ENCODE measurements at places on chromosomes 4 and X.

- no peak for DNase-seq
Observed at GRCh38 chr4:55928846-55929245, 19.9 kb upstream of the CEP135 start.

GRCh38 chr4:110878413-110878812 lies 255.5 kb upstream of the PITX2 start:
- no peak for DNase-seq

DNA sequence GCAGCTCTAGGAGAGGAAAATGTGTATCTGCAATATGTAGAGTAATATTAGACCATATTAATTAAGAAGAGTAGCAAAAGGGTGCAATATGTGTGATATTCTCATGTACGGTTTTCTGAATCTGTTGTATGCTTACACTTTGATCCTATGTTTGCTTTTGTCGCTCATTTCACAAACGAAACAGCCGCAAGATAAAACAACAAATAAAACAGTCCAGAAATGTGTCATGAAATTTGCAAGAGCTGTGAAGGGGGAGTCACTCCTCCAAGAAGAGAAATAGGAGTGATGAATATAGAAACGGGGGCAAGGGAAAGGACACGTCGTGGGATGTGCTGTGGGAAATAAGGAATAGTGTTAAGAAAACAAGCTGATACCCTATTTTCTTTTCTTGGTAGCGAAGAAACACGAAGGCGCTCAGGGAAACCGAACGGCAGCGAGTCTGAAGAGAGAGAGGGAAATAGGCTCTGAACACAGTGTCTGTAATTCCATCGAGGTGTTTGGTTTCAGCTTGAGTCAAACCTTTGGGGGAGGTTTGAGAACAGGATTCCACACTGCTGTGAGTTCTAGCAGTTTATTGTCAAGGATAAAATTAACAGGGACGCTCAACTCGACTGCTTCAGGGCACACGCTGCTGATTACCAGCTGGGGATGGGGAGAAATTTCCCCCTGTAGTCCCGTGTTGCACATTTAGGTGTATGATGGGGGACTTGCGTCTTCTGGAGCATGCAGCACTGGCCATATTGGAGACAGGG lies 595.6 kb upstream of the TENM3 start:
- DNase-seq, result no peak

GRCh38 chr4:186204103-186204559 lies 12.8 kb downstream of the CYP4V2 start:
- DNase-seq, result no peak

- DNase-seq, result no peak
Observed at GRCh38 chrX:129741880-129742758, 3.3 kb downstream of the XPNPEP2 start.

DNA sequence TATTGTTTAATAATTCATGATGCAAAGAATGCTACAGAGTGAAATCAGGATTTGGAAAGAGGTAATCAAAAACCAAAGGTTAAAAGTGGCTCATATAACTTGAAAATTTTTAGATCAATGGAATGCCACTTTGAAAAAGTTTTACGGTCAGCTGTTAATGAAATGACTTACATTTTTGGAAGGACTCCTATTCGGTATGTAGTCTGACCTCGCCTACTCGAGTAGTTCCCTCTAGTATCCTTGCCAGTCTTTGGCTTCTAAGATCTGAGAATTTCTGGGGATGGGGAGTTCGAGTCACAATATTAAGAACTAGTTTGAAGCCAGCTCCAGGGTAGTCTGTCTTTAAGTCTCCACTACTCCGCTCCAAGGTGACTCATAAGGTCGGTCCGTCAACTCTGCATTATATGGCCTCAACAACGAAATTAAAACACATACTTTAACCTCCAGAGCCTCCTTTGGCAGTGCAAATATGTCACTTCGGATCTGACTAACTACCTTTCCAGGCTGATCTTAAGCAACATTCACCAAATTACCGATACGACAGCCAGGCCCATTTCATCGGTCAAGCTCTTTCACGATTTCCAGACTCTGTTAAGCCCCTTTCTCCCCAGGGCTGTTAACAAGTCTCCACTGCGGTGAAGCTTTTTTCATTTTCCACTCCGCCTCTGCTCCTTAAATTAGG lies 733 bp upstream of the NAA15 start:
- no peak for DNase-seq

- no peak for DNase-seq
Observed at GRCh38 chr4:105895583-105896460, 551 bp downstream of the NPNT start.

DNA sequence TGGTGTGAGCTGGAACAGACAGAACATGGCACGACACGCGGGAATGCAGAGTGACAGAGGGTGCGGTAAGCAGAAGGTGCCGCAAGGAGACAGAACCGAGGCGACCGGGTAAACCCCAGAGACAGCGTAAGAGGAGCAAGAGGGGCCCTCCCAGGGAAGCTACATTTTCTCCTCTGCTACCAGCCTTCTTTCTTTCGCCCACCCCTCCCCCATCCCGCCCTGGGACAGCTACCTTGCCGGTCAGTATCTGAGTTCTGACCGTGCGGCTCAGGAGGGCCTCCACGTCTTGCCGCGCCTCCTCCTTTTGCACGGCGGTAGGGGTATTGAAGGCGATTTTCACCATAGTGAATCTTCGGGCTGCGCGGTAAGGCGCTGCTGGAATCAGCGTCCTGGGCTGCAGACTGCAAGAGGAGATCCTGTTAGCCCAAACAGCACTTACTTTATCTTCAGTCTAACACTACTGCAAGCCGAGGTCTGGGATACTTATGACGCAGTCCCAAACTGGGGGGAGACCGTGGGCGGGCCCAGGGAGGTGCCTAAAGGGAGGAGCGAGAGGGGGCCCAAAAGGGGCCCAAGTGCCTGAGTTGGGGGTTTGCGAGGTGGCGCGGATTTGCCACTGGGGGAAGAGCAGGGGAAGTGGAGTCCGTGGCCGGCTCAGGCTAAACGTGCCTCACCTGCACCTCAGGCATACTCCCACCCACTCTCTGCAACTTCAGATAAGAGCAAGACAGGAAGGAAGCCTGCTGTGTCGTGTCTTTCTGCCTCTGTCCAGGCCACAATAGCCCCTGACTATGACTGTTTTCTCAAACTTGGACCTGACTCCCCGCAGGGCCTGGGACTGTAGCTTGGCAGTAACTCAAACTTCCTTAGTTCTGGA lies at the start of gene ITM2A:
TSS of gene ITM2A (minus strand) at position 462 of the 877 bp plus-strand sequence. CDS start at position 343, 119 bp downstream.
- peak; percentile 87 for DNase-seq

- DNase-seq, result no peak
Observed at GRCh38 chr4:22986262-22986661, 293.5 kb downstream of the GBA3 start.

DNA sequence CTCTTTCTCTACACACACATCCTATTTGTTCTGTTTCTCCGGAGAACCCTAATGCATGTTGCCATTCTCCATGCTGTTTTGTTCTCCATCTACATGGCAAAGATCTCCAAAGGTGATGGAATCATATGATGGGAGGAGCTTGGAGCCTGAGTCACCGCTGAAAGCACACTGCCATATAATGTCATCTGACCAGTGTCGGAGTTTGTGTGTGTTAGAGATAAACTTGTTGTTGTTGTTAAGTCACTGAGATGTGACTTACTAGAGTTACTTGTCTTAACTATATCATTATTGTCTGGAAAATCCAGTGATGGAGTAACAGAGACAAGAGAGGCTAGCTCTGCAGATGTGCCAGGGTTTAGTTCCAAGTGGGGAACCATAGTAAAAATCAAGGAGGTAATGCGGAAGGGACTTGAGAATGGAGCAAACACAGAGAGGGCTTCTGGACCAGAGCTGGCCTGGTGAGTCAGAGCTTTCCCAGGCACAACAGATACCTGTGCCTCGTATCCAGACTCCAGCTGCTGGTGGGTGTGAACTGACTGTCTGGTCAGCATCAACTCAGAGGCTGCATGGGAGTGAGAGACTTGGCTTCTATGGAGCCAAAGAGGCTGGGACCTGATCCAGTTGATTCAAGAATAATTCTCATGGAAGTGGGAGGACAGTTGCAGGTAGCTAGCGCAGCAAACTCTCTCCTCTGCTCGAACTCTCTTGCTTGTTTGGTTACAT lies 30.6 kb upstream of the CCKAR start:
- DNase-seq, result no peak

- no peak for DNase-seq
Observed at GRCh38 chr4:83910693-83911092, 374.8 kb downstream of the GPAT3 start.

GRCh38 chrX:96729053-96729452 lies 44.4 kb downstream of the DIAPH2 start:
- DNase-seq, result no peak

- no peak for DNase-seq
Observed at GRCh38 chrX:38774249-38774648, 27.0 kb upstream of the MID1IP1 start.

DNA sequence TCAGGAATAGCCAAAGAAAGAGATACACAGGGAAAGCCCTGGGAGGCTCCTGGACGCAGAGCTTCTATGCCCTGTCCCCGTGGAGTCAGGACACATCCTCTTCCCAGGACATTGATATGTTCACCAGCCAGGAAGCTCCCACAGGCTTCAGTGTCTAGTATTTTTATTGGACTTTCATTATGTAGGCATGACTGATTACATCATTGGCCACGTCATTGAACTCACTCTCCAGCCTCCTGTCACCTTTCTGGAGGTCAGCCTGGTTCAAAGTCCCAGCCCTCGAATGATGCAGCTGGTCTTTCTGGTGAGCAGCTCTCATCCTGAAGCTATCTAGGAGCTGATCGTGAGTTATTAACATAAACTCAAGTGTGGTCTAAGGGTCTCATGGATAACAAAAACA lies 104.1 kb downstream of the CPEB2 start:
- DNase-seq, result no peak

- DNase-seq, result no peak
Observed at GRCh38 chrX:45007598-45007997, 134.6 kb downstream of the KDM6A start.

DNA sequence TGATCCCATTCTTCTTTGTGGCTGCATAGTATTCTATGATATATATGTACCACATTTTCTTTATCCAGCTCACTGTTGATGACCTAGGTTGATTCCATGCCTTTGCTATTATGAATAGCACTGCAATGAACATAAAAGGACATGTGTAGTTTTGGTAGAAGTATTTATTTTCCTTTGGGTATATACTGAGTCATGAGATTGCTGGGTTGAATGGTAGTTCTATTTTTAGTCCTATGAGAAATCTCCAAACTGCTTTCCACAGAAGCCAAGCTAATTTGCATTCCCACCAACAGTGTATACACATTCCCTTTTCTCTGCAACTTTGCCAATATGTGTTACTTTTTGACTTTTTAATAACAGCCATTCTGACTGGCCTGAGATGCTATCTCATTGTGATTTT lies 278.3 kb downstream of the PCDH18 start:
- no peak for DNase-seq

DNA sequence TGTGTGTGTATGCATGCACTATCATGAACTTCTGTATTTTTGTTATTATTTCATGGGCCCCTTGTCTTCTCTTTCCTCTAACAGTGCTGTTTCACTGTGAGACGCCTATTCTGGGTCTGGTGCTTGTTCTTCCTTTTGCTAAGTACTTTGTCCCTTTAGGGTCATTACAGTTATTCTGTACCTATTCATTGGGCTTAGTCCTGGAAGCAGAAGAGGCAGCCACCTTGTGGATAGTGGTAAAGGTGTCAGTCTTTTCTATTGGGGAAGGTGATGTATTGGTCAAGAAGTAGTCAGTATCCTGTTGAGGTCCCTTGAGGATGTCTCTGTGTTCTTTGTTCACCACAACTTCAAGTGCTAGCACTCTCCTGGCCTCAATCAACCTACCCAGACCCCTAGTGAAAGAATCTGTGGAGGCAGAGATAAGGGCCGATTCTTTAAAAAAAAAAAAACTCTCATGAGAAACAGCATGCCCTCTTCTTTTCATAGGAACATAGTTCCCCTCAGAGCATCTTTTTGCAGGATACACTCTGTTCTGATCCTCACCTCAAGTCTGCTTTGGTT lies 593.8 kb downstream of the SPRY1 start:
- DNase-seq, result no peak

DNA sequence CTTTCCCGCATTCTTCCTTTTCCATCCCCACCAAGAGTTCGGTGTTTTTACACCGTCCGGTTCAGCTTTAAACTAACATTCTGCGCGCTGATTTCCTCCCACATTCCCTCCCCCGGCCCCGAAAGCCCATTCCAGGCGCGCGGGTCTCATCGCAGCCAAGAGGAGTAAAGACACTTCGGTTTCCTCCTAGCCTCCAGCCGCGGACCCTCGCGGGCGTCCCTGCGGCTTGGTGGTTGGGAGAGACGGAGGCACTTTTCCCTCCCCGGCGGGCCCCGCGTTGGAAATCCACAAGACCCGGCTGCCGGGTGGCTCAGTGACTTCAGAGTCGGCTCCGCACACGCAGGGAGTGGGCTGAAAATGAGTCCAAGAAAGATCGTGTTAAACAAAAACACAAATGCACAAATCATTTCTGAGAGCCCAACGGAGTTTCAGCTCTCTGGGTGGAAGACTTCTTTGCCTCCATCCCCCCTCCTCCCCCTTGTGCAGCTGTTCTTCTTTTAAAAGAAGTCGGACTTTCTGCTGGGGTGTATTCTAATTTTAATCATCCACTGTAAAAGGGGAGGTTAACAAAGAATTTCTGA lies 2.0 kb upstream of the ARX start:
- DNase-seq, result no peak

DNA sequence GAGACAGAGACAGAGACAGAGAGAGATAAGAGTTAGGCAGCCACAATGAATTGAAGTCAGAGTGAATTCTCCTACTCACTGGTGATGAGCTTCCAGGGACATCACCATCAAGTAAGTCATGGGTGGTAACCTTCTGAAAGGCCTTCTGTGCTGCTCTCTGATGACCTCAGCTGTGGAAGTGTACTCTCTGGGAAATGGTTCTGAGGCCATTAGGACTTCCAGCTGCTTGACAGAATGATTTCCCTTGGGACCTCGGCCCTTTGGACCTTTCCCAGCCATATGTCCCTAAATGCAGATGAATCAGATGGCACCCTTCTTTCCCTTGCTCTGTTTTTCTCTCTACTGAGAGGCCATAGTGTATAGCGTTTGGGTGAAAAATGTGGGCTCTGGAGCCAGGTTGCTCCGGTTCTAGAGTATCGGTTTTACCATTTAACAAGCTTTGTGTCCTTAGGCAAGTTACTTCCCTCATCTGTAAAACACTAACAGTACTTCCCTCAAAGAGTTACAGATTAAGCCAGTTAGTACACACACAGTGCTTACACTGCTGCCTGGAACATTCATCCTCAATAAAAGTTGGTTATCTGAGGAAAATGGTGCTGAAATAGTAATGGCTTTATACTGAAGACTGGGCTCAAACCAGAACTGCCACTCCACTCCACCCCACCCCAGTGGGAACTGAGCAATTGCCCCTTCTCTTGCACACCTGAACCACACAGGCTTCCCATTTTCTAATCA lies 7.6 kb downstream of the SEPTIN11 start:
- DNase-seq, result no peak

GRCh38 chr4:37188100-37188499 lies 56.4 kb upstream of the NWD2 start:
- DNase-seq, result no peak

DNA sequence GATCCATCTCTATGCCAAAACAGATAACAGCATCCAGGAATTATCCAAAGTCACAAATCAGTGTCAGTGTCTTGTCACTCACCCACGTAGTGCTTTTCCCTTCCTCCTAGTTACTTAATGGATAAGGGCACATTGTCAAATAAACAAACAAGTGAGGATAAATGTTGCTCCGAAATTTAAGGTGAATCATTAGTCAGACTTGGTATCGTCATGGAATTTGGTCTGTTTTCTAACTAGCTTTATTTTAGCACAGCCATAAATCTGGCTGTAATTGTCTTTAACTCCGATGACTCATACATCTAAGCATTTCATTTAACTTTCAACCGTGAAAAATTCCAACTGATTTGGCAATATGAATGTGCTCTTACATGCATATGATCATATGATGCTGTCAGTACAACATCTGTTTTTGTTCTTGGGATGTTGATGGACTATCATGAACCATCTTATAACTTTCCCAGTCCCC lies 83.3 kb downstream of the SNCA start:
- no peak for DNase-seq

GRCh38 chrX:95764972-95765451 lies 919.6 kb upstream of the DIAPH2 start:
- DNase-seq, result no peak
